Omental fat pad (tissue), 4 donors: ENCODE measurements at places on chromosomes 16 and 17.

GRCh38 chr16:61002479-61003204, 1033.6 kb downstream of the CDH8 start:
- no peak for DNase-seq

GRCh38 chr17:35214631-35215273, 20.6 kb upstream of the SLC35G3 start:
- DNase-seq, result no peak

- no peak for DNase-seq
Measured at GRCh38 chr16:89481356-89481955, 8.9 kb downstream of the ANKRD11 start.

DNA sequence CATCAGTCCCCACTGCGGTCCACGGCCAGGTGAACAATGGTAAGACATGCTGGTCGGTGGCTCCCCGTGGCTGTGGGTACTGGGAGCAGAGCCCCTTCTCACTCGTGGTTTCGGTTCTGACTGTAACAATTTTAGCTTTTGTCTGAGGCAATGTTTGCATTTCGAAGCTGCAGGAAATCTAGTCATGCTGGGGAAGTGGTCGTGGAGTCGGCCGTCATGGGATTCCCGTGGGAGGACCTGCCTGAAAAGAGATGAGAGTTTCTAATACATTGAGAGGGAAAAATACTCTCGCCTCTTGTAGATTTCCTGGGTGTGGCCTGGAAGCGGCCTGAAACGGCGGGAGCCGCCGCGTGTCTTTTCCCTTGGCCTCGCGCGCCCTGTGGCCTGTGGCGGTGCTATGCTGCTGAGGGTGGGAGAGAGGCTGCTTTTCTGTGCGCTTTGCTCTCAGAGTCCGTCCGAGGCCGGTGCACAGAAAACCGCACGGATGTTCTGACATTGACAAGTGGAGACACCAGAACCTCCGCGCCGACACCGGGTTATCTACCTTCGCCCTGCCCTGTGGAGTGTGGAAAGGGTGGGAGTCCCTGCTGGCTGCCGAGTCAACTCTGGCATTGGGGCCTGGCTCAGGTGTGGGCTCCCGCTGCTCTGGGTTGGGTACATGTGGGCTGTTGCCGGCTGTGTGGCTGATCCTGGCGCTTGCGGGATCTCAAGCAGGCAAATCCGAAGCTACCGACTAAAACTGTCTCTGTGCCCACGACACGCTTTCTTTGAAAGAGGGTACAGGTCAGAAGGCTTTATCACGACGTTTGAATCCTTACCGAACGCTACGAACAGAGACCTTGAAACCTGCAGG, 60.8 kb downstream of the WDR45B start:
- DNase-seq, result no peak

GRCh38 chr17:27217631-27218030, 76.3 kb upstream of the WSB1 start:
- DNase-seq, result no peak

- DNase-seq, result no peak
Measured at GRCh38 chr17:34606763-34607162, 27.4 kb downstream of the TMEM132E start.

DNA sequence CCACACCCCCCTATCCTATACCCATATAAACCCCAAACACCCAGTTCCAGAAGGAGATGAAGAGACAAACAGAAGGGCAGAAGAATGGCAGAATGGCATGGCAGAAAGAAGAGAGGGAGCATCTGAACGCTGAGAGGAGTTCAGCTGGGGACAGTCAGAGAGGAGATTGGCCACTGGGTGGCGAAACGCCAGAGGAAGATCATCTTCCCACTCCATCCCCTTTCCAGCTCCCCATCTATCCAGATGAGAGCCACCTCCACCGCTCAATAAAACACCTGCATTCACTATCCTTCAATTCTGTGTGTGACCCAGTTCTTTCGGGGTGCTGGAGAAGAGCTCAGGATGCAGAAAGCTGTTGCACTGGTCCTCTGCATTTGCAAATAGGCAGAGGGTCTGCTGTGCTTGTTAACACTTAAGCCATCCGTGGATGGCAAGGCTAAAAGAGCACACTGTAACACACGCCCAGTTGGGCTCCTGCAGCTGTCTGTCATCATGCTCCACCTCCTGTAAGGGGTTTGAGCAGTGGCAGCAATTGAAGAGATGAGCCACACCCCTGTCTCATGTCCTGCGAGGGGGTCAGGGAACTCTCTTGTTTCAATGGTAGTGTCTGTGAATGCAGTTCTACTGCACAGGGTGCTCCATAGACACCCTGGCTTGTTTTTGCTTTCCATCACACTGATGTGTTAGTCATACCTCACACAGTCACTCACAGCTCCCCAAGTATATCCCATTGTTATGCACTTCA, 1034.8 kb upstream of the RBFOX1 start:
- DNase-seq, result no peak
